ENCODE measurements at places on chromosomes 7 and 10.
A peak's percentile ranks its signal among the peaks of the same experiment; 100 is the strongest.

GRCh38 chr7:64802699-64803098 lies 8.5 kb downstream of the ZNF138 start:
- no peak for DNase-seq

- no peak for DNase-seq
Measured at GRCh38 chr10:48671914-48672595, 12.6 kb upstream of the WDFY4 start.

DNA sequence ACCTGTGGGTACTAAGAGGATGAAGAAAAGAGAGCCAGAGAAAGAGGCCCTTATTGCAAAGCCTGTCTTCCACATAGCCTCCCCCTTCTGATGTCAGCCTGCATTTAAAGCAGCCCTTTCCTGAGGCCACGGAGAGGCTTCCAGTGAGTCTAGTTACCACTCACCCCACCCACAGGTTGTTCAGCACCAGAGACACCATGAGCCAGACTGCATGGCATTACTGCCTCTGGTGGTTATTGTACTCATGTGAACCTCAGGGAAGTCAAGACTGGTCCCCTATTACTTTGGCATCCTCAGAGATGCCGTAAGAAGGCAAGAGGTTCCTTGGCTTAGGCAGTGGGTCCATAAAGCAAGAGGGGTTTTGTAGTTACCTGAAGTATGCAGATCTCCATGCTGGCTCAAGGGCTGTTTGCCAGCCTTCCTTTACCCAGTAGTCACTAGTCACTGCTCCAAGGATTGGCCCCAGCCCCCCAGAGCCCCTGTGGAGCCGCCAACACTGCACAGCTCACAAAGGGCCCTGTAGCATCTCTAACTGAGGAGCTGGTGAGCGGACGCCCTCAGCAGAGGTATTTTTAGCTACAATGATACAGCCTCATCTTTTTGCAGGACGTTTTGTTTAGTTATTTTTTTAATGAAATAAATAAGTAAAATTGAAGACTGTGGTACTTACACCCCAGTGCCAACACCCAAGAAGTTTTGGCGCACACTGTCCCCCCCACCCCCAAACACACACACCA lies 20.7 kb downstream of the LRRC4 start:
- no peak for DNase-seq

DNA sequence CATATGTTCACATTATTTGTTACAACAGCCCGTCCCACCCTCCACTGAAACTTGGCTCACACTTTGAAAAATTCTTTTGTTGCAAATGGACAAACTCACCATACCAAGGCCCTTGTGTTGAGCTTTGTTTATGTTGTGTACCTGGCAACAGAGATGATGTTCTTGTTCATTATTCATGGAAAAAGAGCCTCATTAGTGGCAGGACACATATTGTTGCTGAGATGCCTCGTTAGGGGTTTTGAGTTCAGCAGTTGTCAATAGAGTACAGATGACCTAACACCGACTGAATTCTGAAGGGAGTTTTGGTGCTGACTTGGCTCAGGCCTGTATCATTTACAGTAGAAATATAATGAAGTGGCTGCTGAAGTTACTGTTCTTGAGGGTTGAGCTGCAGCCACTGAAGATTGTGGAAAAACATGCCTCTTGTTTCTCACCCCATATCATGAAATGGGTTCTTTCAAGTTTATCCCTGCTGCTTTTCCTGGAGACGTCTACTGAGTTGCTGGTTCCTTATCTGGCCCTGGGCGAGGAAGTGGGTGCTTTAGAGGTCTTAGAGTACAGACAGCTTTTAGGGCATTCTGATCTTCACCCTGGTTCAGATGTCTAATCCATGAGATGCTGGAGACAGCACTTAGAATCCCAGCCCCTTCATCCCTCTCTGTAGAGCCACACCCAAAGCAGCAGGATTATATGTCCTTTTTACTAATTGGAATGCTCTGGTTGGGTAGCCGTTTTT lies 149.7 kb downstream of the WNT2 start:
- DNase-seq = peak; percentile 14

DNA sequence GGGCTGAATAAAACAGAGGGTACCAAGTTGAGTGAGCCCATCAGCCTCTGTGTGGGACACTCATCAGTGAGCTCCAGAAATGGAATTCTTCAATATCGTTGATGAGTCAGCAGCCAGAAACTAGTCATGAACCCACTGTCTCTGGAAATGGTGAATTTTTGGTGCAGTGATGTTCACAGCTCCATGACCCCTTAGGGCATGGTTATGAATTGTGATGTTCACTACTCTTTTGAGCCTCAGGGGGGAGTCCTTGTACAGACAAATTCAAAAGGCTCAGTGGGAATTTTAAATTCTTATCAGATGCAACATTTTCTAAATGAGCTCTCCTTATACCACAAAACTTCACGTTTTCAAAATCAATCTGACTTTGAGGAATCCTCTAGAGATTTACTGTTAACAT lies 335.7 kb downstream of the PHTF2 start:
- peak; percentile 37 for DNase-seq

GRCh38 chr7:68146983-68147382 lies 1150.3 kb downstream of the TYW1 start:
- no peak for DNase-seq

GRCh38 chr7:130942211-130942964 lies 208.4 kb upstream of the KLF14 start:
- peak; percentile 90 for DNase-seq

DNA sequence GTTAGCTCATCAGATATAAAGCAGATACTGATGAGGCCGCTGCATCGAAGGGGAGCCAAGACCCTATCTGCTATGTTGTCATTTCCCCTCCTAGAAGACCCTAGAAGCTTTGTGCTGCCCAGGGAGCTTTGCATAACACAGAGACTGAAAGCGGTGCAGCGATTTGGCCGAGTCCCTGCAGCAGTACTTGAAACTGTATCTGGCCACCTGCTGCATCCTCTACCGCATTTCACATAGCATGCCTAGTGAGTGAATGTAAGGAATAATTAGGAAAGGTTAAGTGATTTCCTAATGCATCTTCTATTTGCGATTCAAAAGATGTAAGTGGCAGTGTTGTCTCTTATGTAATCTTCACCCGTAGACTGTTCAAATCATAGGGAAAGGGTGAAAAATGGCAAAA lies 106.7 kb downstream of the LRMDA start:
- no peak for DNase-seq

- no peak for DNase-seq
Measured at GRCh38 chr10:51894771-51895578, 195.6 kb upstream of the CSTF2T start.

GRCh38 chr7:148589640-148590039 lies 926 bp upstream of the C7orf33 start:
- DNase-seq = no peak

GRCh38 chr10:114821915-114822443 lies 399 bp downstream of the FHIP2A start:
- DNase-seq = peak; percentile 57

DNA sequence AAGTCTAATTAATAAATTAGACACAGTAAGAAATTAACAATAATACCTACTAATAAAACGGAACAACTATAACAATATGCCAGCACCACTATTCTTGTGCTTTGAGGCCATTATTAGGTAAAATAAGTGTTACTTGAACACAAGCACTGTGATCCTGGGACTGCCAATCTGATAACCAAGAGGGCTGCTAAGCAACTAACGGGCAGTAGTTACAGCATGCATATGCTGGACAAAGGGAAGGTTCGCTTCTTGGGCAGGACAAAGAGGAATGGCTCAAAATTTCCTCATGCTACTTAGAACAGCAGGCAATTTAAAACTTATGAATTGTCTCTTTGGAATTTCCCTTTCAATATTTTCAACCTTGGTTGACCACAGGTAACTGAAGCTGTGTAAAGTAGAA lies 718.6 kb downstream of the SORCS3 start:
- DNase-seq = no peak

- no peak for DNase-seq
Measured at GRCh38 chr10:28400176-28400575, 97.3 kb upstream of the MPP7 start.

- DNase-seq = no peak
Measured at GRCh38 chr10:74156919-74157289, 5.9 kb downstream of the ADK start.

GRCh38 chr10:26486990-26487850 lies 49.1 kb downstream of the APBB1IP start:
- DNase-seq = no peak

DNA sequence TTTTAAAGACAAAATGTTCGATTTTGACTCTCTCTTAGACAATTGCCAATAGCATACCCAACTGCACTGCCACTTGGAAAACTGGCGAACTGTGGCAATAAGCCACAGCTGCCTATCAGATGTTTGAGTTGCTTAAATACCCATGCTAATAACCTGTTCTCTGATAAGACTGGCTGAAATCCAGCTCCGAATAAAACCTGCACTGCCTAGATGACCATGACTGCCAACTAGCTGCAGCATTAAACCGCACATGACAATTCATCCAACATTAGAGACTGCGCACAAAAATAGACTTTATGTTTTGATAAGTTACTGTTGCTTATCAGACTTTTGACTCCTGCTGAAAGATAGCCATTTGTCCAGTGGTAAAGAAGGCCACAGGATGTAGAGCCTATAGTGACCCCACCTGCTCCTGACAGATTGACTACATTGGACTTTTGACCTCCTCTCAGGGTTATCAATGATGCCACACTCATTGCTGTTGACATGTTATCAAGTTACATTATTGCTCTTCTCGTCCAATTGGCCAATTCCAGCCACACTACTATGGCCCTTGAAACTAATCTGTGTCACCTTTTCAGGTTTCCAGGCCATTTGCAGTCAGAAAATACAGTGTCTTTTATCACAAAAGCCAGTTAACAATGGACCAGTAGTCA lies 299.0 kb downstream of the HGF start:
- no peak for DNase-seq

- DNase-seq = no peak
Measured at GRCh38 chr10:88835910-88836221, 15.8 kb downstream of the ANKRD22 start.

GRCh38 chr7:19104811-19105210 lies 12.6 kb downstream of the TWIST1 start:
- DNase-seq = no peak

DNA sequence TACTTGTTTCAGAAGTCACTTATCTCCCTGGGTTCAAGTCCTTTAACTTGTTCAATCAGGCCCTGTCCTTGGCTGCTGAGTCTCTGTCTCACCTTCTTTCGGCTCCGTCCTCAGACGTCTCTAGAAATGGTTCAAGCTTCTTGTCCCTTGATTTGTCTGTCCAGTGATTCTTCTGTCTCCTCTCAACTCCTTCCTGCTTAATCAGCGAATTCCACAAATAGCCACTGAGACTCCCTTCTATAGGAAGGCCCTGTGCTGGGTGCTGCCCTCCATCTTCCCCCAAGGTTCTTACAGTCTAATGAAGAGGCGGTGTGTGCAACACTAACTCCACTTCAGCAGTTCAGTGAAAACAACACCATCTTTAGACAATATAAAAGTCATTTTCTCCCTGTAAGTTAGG lies 12.7 kb downstream of the FAM241B start:
- DNase-seq = no peak

- DNase-seq = peak; percentile 48
Measured at GRCh38 chr10:63692220-63692896, 171.2 kb downstream of the REEP3 start.

GRCh38 chr7:126026421-126027088 lies 1096.9 kb upstream of the POT1 start:
- no peak for DNase-seq

DNA sequence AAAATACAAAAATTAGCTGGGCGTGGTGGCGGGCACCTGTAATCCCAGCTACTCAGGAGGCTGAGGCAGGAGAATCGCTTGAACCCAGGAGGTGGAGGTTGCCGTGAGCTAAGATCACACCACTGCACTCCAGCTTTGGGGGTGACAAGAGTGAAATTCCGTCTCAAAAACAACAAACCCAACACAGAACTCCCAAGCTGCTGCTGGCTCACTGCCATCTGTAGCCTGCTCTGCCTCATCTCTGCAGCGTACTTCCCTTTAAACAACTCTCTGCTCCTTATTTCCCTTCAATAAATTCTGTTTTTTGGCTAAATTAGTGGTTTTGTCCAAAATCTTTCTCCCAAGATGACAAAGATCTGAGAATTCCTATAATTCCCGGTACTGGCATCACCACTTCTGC lies 189.2 kb upstream of the GALNT17 start:
- no peak for DNase-seq

DNA sequence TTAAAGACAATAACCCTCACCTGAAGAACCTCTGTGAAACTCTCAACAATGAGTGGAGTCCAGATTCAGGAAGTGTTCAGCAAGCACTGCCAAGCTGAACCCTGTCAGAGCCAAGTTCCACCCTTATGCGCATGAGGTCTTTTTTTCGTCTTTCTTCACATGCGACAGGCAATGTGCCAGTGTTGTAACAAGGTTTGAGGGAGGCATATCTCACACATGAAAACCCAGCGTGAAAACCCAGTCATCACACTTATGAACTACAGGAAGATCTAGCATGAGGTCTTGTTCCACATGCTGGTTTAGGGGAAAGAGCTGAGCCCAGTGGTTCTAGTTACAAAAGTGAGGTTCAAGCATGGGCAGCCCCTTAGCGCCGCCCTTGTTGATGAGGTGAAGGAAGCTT lies 49.7 kb downstream of the RABGEF1 start:
- no peak for DNase-seq

DNA sequence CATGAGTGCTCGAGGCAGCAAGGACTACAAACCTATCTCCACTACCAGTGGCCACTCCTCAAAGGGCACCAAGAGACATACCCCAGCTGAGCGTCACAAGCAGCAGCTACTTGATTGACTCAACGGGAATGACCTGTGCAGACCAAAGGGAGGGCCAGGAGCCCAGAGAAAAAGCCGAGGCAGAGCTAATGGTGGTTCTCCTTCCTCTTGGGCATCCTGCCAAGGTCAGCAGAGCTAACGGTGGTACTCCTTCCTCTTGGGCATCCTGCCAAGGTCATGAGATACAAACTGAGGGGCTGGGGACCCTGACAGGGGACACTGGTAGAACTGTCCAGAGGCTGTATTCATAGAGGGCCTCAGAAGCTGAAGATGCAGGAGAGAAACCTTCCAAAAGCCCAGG lies 60.4 kb downstream of the FAM53B start:
- no peak for DNase-seq

- peak; percentile 36 for DNase-seq
Measured at GRCh38 chr7:135151132-135151531, 3.3 kb downstream of the TMEM140 start.

DNA sequence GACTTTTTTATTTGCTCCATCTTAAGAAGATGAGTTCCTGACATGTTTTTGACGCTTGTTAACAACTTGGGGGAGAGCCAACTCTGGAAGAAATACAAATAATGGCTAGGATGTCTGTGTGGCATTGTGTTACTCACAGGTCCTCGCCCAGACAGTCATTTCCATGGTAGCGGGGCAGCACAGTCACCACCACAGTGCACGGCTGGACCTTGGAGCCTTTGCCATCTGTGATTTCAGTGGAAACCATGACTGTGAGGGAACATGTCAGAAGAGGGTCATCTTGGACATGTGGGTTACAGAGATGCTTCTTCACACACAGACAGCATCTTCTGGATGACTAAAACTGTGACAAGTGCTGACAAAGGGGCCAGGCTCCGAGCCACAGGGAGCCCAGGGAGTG lies 74.5 kb downstream of the PKD1L1 start:
- peak; percentile 81 for DNase-seq

DNA sequence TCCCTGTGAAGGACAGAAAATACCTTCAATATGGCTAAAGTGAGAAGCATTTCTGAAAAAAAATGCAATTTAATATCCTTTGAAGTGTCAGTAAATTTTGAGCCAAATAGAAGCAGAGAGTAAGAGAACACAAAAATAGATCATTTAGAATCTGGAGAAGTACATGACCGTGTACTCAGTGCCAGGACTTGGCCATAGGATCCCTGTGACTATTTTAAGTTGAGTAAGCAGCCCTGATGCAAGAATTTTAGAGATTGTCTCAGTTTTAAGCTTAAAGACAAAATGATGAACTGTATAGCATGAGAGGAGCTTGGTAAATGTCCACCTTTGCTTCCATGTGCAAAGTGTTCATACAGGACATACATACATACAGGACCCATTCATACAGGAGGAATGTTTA lies 2.5 kb downstream of the PTER start:
- no peak for DNase-seq

Measured in lung microvascular endothelial cell (primary cell).